ENCODE measurements at places on chromosomes 12 and 14.

GRCh38 chr14:93047157-93047556, 68.6 kb downstream of the ITPK1 start:
- no peak for DNase-seq

GRCh38 chr12:82527165-82527780, 159.4 kb upstream of the TMTC2 start:
- DNase-seq = no peak

GRCh38 chr12:82325540-82326336, 32.4 kb downstream of the CCDC59 start:
- no peak for DNase-seq

DNA sequence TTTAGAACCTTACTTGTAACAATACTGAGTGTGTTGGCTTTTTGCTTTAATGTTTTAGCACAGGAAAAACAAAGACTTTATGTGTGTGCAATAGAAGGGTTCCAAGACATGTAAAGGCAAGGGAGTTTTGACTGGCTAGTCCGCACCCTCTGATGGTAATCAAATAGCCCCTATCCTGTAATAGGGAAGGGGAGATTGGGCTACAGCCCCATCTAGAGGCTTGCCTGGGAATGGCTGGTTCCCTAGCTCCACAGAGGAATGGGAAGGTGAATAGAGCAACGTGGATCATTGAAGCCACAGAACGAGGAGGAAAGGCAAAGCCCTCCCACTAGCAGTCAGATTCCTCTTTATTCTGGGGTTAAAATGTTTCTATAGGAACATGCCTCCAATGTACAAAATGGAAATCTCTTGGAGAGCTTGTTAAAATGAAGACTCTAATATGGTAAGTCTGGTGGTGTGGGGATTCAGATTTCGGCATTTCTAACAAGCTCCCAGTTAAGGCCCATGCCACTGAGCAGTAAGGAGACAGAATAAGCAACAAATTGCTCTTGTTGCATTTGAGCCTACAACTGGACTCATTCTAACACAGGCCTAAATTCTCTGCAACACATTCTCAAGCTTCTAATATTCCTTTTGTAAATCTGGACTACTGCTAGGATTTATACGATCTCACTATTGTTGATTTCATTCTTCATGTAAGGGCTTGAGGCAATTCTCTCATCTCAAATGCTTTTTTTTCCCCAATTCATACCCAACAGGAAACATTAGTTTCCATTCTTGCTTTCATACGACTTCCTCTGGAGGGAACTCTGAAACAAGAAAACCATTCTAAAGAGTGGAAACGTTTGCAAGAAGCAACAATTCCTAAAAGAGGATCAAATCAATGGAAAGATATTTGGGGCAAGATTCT, 57.1 kb downstream of the NIN start:
- DNase-seq = peak; percentile 27

- DNase-seq = no peak
Observed at GRCh38 chr12:45615268-45615667, 114.2 kb upstream of the ARID2 start.
